IMR-90 (cell line): ENCODE measurements at places on chromosomes 12 and 14.
A peak's percentile ranks its signal among the peaks of the same experiment; 100 is the strongest.

DNA sequence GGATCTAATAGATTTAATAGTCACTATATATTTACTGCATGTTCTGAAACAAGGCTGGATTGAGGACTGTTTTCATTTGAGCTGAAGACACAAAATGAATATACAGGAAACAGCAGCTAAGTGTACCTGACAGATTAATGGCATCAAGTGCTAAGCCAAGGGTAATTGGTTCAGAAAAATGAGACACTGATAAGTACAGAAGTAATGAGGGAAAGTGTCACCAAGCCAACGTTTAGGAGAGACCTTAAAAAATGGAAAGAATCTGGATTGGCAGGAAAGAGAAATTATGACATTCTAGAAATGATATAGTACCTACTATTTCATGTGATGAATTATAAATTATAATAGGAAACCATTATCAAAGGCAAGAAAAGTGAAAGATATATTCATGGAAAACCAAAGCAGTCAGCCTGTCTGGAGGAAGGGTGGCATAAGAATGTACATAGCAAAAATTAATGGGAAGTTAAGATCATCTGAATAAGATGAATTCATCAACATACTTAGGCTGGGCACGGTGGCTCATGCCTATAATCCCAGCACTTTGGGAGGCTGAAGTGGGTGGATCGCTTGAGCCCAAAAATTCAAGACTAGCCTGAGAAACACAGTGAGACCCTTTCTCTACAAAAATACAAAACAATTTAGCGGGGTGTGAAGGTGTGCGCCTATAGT, 21.0 kb upstream of the DUSP16 start:
- no peak for DNase-seq

GRCh38 chr12:95282266-95282665, 64.7 kb downstream of the VEZT start:
- DNase-seq = peak; percentile 54

DNA sequence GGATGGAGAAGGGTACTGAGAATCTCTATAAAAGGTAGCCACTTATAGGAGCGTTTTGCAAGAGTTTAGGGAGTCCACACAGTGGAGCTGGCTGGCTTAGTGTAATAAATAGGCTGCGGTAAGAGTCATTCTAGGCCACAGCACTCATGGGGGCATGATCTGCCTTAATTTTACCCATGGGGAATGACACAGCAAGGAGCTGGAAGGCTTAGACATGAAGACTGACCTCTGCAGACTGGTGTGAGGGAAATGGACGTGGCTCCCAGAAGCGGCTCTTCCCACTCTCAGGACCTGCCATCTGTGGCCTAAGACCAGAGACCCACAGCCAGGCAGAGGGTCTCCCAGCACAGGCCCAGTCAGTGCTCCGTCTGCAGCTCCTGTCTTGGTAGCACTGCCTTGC, 173.3 kb downstream of the PPM1H start:
- DNase-seq = no peak

GRCh38 chr12:16361142-16361783, 13.8 kb downstream of the MGST1 start:
- no peak for DNase-seq

DNA sequence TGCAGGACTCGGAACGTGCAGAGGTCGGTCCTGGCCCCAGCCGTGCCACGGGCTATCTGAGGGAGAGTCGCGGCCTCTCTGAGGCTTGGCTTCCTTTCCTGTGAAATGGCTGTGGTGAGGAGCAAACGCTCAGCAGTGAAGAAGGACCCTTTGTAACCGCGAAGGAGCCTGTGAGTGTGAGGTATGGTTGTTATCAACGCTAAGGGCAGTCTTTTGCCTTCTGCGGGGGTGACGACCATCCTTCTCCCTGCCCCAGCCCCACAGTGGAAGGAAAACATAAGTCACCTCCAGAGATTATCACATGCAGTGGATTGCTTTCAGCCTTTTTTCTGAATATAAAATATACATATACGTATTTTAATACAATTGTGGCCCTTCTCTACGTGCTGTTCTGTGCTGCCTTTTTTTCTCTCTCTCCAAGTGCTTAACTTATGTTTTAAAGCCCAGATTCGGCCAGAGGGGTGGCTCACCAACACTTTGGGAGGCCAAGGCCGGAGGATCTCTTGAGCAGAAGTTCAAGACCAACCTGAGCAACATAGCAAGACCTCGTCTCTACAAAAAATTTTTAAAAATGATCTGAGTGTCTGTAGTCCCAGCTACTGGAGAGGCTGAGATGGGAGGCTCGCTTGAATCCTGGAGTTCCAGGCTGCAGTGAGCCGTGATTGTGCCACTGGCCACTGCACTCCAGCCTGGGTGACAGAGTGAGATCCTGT, 17.4 kb downstream of the TAMALIN start:
- no peak for DNase-seq

DNA sequence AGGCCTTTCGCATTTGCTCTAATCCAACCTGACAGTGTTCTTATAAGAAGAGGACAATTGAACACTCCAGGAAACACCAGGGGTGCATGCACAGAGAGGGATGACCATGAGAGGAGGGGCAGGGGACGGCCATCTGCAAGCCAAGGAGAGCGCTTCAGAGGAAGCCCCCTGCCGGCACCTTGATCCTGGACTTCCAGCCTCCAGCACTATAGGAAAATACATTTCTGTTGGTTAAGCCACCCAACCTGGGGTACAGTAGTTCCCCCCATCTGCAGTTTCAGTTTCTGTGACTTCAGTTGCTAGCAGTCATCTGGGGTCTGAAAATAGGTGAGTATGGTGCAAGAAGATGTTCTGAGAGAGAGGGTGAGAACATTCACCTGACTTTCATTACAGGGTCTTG, 64.7 kb downstream of the CLMN start:
- DNase-seq = no peak

- DNase-seq = no peak
Observed at GRCh38 chr12:111881716-111882115, 39.7 kb downstream of the MAPKAPK5 start.

DNA sequence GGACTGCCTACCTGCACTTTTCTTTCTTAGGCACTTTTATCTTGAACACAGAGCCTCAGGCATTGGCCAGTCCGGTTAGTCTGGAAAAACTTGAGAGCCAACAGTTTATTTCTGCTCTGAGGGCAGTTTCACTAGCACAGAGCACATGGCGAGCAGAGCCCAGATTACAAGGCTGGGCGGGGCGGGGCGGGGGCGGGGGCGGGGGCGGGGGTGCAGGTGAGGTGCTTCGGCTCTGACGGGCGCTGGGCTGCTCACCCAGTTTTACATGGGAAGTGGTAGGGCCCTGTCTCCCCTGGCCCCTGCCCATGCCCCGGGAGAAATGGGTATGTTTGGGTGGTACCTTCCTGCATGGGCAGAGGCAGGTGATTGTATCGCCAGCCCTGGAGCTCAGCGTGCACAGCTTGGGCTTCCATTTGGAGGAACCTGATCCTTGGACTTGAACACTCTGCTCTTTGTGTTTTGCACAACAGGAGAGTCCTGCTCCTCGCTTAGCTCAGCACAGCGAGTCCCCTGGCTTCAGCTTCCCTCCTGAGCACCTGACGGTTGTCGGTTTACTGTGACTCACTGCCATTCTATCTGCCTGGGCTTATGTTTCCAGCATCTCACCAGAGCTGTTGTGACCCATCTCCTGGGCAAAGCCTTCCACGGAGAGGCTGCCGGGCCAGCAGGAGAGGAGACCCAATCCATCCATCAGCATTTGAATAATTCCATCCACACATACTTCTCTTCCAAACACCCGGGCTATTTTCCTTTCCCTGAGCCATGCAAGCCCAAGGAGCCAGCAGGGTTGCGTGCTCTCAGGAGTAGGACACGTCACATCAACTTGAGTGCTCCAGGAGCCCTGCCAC, 108.5 kb downstream of the ARF6 start:
- DNase-seq = peak; percentile 70

GRCh38 chr12:63149909-63150712, 890 bp downstream of the AVPR1A start:
- no peak for DNase-seq

GRCh38 chr12:6452944-6453630, 1.2 kb downstream of the TAPBPL start:
- no peak for DNase-seq

DNA sequence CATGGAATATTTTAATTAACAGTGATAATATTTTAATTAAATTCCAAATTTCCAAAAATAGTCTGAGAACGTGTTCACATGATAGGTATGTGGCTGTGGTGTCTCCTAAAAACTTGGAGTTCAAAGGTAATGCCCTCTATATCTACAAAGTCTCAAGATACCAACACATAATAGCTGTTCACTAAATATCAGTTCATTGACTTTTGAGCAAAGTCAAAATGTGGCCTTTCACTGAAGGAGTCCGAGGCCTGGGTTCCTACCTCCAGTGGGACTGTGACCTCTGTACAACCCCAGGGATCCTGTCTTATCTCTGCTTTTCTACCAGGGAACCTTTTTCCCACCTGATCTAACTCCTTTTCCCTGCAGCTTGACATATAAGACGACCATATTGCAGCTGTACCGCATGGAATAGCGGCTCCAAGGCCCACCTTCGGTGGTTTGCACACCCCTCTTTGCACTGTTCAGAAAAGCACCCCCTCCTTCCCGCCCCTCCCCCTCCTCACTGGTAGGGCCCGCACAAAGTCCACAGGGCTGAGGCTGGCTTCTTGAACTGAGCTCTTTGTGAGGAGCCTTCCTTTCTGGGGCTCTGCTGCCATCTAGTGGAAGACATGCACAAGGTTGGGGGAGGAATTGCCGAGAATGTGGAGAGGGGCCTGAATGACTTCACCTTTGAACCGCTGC, 3.1 kb downstream of the CCND2 start:
- peak; percentile 82 for DNase-seq

DNA sequence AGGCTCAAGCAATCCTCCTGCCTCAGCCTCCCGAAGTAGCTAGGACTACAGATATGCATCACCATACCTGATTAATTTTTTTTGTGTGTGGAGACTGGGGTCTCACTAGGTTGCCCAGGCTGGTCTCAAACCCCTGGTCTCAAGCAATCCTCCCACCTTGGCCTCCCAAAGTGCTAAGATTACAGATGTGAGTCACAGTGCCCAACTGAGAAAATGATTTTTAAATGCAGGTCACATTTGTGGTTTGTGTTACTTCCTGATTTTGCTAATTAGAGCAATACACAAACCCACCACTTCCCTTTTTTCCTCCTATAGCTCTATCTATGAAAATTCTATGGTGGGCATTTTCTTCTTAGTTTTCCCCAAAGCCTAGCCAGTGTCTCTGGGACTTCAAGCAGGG, 45.5 kb upstream of the TMEM263 start:
- DNase-seq = no peak

- DNase-seq = no peak
Observed at GRCh38 chr12:96810477-96810876, 96.6 kb upstream of the NEDD1 start.

DNA sequence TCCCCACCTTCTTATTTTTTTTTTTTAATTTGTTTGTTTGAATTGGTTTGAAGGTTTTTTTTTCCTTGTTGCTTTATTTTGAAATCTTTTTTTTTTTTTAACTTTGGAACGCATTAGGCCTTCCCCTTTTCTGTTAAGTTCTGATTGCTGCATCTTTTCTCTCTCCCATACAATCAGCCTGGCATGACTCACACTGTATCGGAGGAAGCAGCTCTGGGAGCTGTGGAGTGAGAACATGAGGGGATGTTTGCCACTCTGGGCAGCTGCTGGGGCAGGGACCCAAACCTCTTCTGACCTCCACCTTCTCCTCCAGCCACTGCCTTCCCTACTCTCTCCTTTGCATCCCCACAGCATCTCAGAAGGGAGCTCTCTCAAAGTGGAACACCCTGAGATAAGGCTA, 160.3 kb upstream of the FKBP4 start:
- DNase-seq = no peak

DNA sequence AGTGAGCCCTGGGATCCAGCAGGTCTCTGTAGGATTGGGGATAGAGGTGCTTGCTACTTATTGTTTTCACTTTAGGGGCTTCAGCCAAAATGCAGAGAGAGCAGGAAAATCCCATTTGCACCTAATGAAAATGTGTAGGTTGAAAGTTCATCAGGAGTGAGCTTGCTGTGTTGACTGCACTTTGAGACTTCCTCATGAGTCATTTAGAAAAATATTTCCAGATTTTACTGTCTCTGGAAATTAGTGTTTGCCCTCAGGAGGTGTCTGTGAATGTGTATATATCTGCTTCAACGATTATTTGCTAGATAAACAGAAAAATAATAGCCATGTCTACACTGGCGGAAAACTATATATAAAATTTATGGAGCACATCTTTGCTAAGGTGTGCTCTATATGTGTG, 159.3 kb downstream of the CAND1 start:
- DNase-seq = no peak
